ENCODE measurements at places on chromosomes 1 and 21.

GRCh38 chr1:216559359-216559758, 136.1 kb upstream of the USH2A start:
- no peak for DNase-seq

GRCh38 chr1:193033610-193034009, 25.6 kb downstream of the UCHL5 start:
- no peak for DNase-seq

- no peak for DNase-seq
Measured at GRCh38 chr1:196723325-196724185, 51.1 kb upstream of the CFHR3 start.

- DNase-seq: no peak
Measured at GRCh38 chr1:41560931-41561330, 76.4 kb upstream of the EDN2 start.

DNA sequence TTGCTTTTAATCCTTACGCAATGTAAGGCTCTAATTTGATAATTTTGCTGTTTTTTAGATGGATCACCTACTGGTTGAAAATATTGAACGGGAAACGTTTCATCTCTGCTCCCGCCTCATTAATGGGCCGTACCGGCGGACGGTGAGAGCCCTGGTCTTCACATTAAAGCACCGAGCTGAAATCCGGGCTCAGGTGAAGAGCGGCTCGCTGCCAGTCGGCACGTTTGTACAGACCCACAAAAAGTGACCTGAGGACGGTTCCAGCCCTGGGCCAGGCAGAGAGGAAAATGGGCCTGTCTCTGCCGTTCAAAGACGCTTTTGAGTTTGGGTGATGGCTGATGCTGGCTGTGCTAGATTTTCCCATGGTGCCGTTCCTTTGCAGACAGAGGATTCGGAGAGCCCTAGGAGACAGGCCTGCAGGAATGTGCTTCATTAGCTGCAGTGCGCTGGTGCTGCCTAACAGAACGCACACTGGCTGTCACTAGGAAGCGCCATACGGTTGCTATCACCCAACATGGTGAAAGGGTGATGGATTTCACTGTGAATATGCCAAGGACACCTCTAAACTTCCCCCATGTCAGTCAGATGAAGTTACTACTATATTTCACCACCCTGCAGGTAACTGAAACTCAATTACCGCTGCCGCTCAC, 42.9 kb downstream of the TCEANC2 start:
- no peak for DNase-seq

- DNase-seq: no peak
Measured at GRCh38 chr1:153688736-153689328, 10.3 kb downstream of the NPR1 start.

DNA sequence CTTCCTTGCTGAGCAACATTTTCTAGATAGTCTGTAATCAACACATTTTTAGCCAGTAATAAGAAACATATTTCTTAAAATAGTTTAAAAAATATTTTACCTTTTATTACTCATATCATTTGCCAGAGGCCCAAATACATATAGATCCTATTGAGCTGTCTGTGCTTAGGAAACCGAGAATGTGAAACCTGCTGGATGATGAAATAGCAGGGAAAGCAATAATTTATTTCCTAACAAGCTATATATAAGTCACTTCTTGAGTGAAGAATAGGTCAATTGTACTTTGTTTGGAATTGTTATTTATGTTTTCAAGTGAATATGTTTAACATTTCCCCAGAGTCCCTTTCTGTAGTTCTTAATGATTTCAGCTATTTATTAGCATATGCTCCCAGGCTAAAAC, 339.9 kb upstream of the TMPRSS15 start:
- no peak for DNase-seq

- DNase-seq: no peak
Measured at GRCh38 chr1:18707696-18708257, 77.1 kb downstream of the PAX7 start.

DNA sequence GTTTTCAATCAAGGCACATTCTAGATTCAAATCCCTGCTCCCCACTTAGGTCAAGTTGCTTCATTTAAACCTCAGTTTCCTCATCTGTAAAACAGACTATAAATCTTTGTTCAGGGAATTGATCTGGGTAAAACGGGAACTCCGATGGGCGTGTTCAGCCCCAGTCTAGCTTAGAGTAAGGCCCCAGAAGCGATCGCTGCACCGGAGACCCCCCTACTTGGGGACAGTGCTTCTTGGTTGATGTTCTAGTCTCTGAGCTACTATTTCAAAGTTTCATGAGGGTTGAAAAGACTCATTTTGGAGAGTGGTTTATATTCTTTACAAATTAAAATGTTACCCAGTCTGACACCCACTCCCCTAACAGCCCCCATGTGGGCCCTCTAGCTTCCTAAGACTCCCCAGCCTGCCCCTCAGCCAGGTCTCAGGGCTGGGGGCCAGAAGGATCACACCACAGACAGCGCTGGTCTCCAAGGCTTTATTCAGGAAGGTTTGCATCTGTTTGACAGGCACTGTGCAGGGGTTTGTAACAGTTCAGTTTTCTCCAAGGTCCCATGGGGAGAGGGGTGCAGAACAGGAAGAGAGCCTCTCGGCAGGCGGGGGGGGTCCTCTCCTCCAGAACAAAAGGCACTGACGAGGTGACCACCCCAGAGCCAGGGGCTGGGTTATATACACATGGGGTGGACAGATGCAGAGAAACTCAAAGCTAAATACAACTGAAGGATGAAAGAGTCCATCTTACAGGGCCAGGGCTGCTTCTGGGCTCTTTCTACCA, 82.9 kb downstream of the STUM start:
- DNase-seq: peak; percentile 24

DNA sequence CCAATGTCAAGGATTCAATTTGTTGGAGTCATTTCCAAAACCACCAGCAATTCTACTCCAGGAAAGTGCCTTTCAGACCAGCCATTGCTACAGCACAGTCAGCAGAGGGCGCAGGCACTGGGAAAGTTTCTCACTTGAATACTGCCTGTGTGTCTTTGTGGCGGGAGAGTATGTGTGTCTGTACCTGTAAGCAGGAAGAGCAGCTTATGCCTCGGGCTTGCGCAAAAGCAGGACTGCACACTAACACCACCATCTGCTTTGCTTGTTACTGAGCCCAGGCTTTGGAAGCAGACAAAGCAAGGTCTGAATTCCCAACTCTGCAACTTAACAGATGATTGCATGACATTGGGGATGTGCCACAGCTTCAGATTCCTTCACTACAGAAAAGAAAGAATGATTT, 7.0 kb upstream of the CTSE start:
- DNase-seq: peak; percentile 73

DNA sequence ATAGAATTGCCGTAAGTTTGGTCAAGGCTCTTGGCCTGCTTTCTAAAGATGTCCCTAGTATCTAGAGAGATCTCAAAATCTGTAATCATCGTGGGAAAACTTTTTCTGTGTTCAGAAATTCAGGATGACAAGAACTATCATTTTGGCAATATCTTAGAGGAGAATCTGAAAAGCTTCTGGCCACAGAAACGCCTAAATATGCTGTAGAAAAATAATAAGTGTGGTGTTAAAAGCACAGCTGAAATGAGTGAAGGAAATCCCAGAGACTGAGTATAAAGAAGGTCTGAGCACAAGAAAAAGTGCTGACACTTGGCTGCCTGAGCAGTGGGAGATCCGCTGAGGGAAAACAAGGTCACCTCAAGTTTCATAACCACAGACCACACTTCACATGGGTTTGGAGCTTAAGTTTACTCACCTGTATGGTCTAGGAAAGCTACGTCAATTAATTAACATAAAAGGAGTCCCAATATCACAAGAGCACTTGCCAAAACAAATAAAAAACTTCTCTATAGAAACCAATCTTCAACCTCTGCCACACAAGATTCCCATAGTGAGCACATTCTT, 235.2 kb upstream of the IRF2BP2 start:
- DNase-seq: no peak

DNA sequence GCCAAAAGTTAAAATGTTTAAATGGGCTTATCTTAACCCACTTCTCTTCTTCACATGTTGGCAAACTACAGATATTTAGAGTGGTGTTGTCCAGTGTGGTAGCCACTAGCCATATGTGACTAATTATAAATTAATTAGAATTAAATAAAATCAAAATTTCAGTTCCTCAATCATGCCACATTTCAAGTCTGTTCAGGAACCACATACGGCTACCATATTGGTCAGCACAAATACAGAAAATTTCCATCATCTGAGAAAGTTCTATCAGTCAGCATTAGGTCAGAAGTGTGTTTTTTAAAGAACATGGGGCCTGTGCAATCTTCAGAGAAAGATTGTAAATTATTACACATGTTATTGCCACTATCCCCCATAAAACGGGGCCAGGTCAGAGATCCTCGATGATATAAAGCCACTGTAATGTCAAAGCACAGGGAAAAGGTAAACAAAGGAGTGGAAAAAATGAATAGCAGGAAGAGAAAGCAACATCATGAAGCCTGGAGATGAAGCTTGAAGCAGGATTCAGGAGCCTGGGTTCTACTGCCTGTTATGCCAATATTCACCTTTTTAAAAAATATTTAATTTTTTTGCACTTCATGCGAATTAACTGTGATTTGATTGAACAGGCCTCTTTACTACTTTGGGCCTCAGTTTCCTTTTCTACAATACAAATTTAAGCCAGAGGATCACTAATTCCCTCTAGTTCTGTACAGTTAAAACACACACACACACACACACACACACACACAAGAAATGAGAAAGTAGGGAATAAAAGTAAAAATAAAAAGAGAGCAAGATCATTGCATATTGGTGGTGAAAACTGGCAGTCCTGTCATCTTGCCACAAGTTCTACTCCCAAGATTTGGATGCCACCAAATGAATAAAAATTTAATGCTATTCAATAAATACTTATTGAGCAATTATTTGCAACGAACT, 2.3 kb downstream of the RSBN1 start:
- no peak for DNase-seq

DNA sequence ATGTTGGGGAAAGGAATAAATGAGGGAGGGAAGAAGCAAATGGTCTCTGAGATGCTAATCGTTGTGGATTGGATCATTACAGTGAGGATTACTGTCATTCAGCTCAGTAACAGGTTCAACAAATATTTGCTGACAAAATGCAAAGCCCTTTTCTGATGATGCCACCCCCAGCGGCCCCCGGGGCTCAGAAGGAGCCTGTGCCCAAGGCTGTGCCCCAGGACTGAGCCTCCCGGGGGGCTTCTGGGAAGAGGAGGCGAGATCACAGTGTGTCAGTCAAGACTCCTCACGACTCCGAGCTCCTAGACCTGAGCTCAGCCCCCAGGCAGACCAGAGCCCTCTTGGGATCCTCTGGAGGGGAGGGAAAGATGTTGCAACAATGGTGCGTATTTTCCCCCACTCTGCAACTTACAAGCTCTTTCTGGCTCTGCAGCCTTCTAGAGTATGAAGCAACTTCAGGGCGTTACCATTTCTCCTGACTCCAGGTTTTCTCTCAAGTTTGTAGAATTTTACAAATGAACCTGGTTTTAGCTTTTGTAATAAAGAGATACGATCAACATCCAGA, 20.8 kb downstream of the EPHA8 start:
- no peak for DNase-seq

DNA sequence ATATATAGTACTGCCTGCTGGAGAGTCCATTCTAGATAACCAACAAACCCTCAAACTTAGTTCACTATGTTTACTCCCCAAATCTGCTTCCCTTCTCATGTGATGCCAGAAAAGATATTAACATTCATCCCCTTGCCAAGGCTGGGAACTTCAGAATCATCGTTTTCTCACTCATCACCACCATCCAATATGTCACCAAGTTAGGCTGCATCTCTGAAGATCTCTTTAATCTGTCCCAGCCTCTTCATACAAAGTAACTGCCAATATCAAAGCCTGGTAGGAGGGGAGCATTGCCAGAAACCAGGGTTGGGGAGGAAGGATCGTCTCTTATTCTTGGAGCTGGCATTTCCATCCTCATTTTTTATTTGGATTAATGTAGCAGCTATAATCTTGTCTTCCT, 71.6 kb downstream of the XCL2 start:
- no peak for DNase-seq

GRCh38 chr1:178630417-178630816, 94.6 kb upstream of the RALGPS2 start:
- no peak for DNase-seq

GRCh38 chr1:66495495-66495894, 38.5 kb upstream of the SGIP1 start:
- DNase-seq: no peak

DNA sequence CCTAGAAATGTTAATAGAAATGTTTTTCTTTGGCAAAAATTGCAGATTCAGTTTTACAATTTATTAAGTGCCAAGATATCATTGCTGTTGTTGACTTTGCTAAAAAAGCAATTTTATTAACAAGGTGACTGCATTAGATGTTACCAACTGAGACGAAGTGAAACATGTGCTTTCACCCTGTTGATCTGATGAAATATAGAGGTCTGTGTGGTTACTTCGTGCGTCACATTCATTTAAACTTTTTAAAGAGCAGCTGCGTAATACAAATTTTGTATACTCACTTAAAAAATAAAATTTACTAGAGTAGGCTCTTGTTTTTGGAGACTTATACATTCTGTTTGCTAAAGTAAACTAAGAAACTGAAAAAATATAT, 465.7 kb downstream of the USP25 start:
- DNase-seq: no peak

DNA sequence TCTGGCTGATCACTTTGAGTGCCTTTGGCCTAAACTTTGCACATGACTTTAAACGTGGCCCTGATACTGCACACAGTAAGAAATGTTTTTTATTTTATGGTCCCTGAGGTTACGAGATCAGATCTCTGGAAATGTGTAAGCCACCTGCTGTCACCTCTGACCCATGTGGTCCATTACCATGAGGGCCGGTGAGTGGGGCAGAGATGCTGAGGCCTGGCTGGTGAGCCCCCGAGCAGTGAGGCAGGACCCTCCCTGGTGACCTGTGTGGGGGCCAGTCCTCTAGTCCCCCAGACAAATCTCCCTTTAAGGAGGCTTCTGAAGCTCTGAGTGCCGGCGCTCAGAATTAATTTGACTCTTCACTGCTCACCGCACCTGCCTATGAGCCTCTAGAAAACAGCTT, 12.4 kb downstream of the TFF3 start:
- no peak for DNase-seq

- no peak for DNase-seq
Measured at GRCh38 chr1:25712299-25712970, 87.6 kb upstream of the SELENON start.

GRCh38 chr1:161083748-161084596, 5.4 kb downstream of the NECTIN4 start:
- DNase-seq: no peak

DNA sequence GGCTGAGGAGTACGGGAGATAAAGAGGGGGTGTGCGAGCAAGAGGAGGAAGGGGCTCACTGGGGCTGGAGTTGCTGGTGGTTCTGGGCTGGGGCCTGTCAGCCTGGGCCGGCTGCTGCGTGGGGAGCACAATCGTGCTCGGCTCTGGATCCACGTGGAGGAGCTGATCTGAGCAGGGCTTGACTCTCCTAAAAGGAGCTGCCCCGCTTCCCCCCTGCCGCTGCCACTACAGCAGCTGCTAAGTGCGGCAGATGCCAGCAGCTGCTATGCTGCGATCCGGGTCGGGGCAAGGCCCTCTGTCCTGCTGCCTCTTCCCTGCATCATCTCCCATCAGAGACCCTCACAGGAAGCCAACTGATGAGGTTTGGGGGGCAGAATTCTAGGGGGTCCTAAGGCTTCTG, 165.9 kb downstream of the PCBP3 start:
- DNase-seq: no peak
